Chondrocyte (in vitro differentiated cells): ENCODE measurements at places on chromosomes 7 and 10.

GRCh38 chr7:123616223-123616622 is 14.6 kb downstream of the ASB15 start:
- no peak overlapping the region for H3K27ac ChIP-seq
- H3K4me3 ChIP-seq: no peak overlapping the region
- peaks cover 12% of the 10 kb centered on the region for H3K4me1 ChIP-seq

DNA sequence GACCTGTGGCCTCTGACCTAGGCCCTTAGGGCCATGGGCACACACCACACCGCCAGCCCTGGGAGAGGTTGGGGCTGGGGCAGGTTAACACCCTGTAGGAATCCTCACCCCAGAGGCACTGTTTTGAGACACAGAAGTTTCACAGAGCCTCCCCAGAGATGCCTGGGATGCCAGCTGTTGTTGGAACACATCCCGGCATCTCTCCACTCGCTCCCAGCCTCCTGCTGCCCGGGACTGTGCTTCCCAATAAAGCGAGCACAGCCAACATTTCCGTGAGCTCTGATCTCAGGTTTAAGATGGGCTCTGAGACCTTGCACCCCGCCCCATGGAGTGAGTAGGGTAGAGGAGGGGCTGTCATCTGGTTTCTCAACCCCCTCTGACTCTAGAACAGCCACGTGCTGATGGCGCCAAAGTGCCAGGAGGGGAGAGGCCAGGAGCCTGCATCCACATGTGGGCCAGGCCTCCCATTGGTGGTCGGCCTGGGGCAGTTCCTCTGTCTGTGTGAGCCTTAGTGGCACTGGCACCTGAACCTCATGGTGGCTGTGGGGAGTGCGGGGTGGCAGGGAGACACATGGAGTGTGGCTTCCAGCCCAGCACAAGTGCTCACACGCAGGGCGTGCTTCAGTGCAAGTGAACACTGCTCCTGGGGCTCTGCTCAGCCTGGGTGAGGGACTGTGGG is 54.7 kb downstream of the RASGEF1A start:
- no peak overlapping the region for H3K4me3 ChIP-seq
- H3K27me3 ChIP-seq: peaks cover 3% of the 10 kb centered on the region
- peaks cover 5% of the 10 kb centered on the region for H3K4me1 ChIP-seq
- H3K27ac ChIP-seq: peak overlapping the region; percentile 2

DNA sequence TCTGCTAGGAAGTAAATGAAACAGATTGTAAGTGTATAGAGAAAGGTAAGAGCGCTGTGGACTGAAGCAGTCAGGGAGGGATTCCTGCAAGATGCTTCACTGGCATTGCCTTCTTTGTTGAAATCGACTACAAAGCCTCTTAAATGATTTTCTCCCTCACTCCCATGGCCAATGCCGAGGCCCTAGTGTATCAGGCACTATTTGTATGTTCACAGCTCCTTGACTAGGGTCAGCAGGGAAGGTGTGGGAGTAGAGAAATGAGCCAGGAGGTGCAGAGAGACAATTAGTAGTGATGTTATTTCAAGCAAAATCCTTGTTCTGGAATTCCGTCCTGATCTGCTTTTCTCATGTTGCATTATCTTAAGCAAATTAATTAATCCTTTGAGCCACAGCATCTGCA is 22.9 kb upstream of the DUSP5 start:
- H3K4me1 ChIP-seq: peaks cover 8% of the 10 kb centered on the region
- H3K36me3 ChIP-seq: peaks cover 2% of the 10 kb centered on the region
- no peak overlapping the region for H3K4me3 ChIP-seq
- H3K27me3 ChIP-seq: no peaks in the 10 kb centered on the region
- no peak for DNase-seq

- H3K36me3 ChIP-seq: no peaks in the 10 kb centered on the region
- H3K27me3 ChIP-seq: peaks cover 3% of the 10 kb centered on the region
- no peak overlapping the region for H3K27ac ChIP-seq
- H3K4me3 ChIP-seq: no peak overlapping the region
These were observed 15.3 kb upstream of the TRA2A start for GRCh38 chr7:23546897-23547572.

DNA sequence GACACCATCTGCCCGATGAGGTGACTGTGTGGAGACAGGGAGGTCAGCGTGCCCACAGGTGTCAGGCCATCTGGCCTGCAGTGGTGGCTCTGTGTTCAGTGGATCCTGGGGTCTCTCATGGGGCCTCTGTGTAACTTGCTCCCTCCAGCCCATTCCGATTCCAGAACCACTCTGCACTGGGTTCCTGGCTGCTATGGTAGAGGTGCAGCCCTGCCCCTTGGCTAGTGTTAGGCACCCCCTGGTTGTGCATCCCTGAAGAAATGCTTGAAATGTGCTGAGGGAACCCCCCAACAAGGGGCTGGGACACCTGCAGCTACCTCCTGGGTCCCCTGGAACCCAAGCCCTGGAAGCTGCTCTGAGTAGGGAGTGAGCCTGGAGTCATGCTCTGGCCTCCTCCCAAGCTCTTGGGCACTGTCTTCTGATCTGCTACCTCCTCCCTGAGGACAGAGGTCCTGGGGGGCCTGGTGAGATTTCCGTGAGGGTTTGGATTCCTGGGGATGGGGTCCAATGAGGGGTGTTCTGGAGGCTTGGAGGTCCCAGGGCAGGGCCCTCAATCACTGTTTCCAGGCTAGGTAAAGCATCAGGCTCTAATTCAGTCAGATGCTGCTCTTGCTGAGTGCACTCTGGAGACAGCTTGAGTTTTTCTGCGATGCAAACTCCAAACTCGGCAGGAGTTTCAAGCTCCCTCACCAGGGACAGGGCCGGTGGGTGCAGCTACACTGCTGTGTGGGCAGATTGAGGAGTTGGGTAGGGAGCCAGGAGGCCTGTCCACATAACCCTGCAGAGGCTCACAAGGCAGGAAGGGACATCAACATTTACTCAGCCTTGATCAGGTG is 27.7 kb downstream of the RAMP3 start:
- no peak overlapping the region for H3K27ac ChIP-seq
- no peaks in the 10 kb centered on the region for H3K4me1 ChIP-seq
- no peaks in the 10 kb centered on the region for H3K36me3 ChIP-seq
- DNase-seq: no peak
- H3K4me3 ChIP-seq: no peak overlapping the region
- peaks cover 23% of the 10 kb centered on the region for H3K27me3 ChIP-seq
